Pons (tissue), 1 donor: ENCODE measurements at places on chromosomes 2 and 18.

- DNase-seq, result no peak
Observed at GRCh38 chr18:8910843-8911242, 191.7 kb upstream of the NDUFV2 start.

DNA sequence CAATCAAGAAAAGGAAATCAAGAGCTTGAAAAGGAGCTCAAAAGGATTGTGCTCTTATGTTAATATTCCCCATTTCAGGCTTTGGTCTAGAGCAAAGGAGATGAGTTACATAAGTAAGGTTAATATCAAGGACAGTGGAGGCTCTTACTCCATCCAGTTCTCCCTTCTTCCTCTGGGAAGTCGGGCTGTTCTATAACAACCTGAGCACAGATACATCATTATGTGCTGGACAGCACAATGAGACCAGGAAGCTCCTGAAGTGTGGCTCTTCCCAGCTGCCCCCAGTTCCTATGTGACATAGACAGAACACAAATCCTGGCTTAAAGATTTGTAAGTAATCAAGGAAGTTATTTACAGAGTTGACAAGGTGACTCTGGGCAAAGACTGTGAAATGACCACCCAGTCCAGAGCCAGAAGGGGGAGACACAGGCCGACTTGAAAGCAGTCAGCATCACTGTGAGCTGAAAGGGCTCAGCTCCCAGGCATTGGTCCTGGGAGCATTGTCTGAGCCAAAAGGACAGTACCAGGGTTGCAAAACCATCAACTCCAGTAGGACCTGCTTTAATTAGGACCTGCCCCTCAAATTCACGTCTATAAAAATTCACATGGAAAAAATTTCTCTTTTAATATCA, 917.6 kb upstream of the ACVR2A start:
- DNase-seq, result peak; percentile 74

- DNase-seq, result no peak
Observed at GRCh38 chr2:237533668-237534161, 32.7 kb upstream of the PRLH start.

DNA sequence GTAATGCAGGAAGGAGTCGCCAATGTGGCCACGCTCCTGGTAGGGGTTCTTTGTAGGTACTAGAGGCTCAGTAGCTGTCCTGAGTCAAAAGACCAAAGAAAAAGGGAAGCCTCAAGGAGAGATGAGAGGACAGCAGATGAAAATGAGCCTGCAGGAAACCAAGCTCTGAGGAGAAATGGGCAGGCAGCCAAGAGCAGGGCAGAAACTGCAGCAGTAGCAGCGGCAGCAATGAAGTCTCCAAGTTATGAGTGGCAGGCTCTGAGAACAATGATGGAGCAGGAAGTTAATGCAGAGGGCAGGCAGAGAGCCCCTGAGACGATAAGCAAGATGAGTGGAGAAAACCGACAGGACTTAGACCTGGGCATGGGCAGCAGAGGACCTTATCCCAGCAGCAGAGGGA, 48.2 kb upstream of the TMEM200C start:
- peak; percentile 20 for DNase-seq
